ENCODE measurements at places on chromosomes 1 and 21.

- no peak for DNase-seq
These were observed 18.3 kb downstream of the HOOK1 start for GRCh38 chr1:59833022-59833421.

- no peak for DNase-seq
These were observed 2.7 kb downstream of the DHRS3 start for GRCh38 chr1:12615159-12615864.

DNA sequence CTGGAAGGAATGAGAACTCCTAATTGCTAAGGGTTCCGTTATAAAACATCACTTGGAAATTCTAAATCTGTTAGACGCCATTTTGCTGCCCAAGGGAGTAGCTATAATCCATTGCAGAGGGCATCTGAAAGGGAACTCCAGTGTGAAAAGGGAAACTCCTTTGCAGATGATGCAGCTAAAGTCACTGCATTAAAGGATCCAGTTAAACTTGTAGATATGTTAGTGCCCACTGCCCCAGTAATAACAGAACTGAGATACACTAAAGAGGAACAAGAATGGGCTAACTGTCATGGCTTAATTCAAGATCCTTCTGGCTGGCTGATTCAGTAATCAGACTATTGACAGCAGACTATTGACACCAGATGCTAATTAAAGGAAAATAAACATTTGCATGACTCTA, 81.8 kb upstream of the KIAA0040 start:
- DNase-seq: no peak

DNA sequence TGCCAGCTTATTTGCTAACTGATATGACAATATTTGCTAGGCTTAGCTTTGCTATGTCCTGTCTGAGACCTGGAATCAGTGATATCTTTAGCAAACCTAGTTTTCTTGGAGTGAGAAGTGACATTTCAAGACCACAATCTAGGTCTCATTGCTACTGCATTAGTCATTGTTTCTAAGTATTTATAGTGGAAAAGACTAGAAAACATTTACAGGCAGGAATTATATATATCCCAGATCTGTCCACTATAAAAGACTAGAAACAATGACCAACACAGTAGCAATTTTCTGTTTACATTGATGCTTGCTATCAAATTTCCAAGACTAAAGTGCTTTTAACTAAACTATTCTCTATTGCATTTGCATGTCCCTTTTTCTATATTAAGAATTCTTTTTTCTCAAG, 5.0 kb upstream of the RGS18 start:
- DNase-seq: no peak

GRCh38 chr1:2242814-2243725, 15.0 kb downstream of the SKI start:
- no peak for DNase-seq

- DNase-seq: no peak
These were observed 237.9 kb downstream of the USP25 start for GRCh38 chr21:15967661-15968060.

DNA sequence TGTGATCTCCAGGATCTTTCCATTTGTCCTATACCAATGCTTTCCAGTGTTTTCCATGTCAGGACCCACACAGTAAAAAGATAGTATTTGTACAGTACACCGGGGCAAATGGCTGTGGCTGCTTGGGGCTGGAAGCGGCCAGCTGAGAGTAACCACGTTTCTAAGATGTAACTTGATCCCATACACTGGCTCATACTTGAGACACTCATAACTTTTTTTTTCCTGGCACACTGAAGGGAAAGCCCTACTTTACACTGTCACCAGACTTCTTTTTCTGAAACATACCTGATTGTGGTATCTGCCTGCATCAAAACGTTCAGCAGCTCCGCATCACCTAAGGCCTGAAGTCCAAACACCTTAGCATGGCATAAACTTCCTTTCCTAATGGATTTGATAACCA, 21.6 kb downstream of the VPS13D start:
- no peak for DNase-seq

- no peak for DNase-seq
These were observed 41.9 kb downstream of the RSPH1 start for GRCh38 chr21:42453986-42454570.

GRCh38 chr1:17757426-17757825, 2.3 kb downstream of the ACTL8 start:
- DNase-seq: no peak

- DNase-seq: no peak
These were observed 47.9 kb upstream of the BCAR3 start for GRCh38 chr1:93729502-93729901.

DNA sequence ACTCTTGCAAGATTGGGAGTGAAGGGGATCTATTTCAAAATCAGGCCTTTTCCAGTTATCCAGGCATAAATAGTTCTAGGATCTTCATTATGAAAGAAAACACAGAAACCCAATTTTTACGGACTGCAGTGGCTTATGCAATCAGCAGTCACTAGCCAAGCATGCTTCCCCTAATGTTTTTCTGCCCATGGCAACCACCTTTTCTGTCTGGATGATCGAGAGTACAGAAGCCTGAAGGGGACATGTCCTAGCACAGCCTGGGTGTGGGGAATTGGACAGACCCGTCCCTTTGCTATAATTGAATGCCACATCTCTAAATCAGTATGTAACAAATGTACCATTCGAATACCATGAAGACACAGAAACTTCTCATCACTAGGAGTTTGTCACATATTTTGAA, 29.8 kb upstream of the NCAM2 start:
- no peak for DNase-seq

- DNase-seq: no peak
These were observed 13.5 kb downstream of the CRABP2 start for GRCh38 chr1:156691665-156692440.

DNA sequence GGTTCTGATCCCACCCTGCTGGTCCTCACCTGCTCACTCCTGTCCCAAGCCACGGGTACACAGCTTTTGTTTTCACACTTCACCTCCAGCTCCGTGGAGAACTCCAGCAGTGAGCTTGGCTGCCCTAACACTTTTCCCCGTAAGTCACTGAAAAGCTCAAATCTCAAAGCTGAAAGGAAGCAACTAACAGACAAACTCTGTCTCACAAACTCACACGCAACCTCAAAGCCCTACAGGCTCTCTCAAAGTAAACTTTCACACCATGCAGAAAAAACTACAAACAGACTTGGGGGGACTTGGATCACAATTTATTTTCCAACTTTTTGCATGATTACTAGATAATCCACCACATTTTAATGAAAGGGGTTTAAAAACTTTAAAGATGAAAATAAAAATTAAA, 88.3 kb downstream of the AK5 start:
- DNase-seq: no peak

Data from naive thymus-derived CD4-positive, alpha-beta T cell (primary cell).